MM.1S (cell line): ENCODE measurements at places on chromosomes 12 and 14.

DNA sequence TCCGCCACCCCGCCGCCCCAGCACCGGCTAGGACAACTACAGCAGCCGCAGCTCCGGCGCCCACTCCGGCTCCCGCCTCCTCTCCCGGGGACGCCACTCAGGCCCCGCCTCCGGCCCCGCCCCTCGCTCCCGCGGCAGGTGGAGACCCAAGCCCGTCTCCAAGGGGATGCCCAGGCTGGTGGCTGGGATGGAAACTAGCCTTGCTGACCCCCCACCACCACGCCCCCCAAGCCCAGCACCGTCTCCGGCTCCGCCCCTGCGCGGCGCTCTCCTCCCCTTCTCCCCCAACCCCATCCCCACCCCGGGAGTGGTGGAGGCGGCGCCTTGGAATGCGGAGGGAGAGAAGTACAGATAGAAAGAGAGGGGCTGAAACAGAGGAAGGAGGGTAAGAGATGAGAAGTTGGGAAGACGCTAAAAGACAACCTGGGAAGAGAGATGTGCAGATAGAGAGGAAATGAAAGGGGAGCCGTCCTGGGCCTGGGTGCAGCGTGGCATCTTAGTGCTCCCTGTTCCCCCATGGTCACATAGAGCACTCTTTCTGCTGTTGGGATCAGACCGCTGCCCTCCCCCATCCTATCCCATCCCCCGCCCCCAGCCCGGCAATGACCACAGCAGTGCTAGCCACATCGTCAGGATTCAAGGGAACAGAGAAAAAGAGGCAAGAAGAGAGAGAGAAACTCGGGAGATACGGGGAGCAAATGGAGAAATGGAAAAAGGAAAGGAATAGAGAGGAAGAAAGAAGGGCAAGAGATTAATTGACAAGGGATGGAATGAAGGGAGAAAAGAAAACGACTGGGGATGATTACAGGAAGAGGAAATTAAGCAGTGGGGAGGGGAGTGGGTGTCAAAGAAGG lies at the start of gene ITGA7:
Gene ITGA7, minus strand, starts transcription at position 64 of the 854 bp plus-strand sequence. CDS start 222 bp downstream, outside the sequence.
- peak; percentile 47 for DNase-seq

DNA sequence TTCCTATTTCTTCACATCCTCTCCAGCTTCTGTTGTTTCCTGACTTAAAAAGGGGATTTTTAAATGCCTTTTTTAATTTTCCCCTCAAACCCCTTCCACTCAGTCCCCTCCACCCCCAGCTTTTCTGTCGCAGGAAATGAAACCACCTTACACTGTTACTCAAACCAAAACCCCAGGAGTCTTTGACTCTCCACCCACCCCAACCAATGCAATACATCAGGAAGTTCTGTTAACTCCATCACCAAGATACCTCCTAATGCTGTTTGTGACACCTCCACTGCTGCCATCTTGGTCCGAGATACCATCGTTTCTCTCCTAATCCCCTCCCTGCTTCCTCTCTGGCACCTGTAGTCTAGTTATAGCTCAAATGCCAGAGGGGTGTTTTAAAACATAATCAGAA lies 25.4 kb upstream of the CPM start:
- no peak for DNase-seq

GRCh38 chr14:26941521-26941920 lies 343.7 kb upstream of the NOVA1 start:
- DNase-seq = no peak

DNA sequence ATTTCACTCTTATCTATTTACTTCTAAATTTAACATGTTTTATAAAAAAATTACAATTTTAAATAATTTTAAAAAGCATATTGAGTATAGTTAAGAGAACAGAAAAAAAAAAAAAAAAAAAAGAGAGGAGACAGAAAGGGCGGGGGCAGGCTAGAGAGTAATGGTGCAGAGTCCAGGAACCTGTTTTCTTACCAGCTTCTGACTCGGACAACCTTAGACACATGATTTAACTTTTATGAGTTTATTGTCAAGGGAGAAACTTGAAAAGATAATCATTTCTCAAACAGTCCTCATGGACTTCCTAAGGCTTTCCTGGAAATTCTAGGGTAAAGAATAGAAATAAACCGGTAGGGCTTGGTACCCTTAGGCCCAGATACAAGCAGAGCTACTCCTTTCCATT lies 84.3 kb downstream of the RPS6KA5 start:
- DNase-seq = no peak

DNA sequence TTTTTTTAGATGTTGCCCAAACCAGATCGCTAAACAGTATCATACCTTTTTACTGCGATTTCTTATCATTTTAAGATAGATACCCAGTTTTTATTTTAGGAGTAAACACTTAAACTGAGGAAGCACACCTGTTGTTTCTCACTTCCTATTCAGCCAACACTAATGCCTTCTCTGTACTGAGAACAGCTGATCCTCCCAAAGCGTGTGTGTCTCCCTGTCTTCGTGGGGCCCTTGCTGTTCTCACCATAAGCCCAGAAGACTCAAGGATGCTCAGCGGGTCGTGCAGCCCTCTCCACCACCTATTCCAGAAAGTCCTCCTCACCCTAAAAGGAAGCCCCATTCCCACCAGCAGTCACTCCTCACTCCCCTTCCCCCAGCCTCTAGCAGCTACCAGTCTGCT lies 14.8 kb downstream of the PPP2R5C start:
- DNase-seq = peak; percentile 15

GRCh38 chr14:30129807-30130206 lies 202.2 kb upstream of the PRKD1 start:
- DNase-seq = no peak
